ENCODE measurements at places on chromosomes 4 and X. TPM values are rescaled to one million over a fixed set of nuclear protein-coding genes. Genes with fewer than 3 reads are reported as not detected.

Gene HEPH
- 29.1 TPM for polyA plus RNA-seq

Gene GASK1B
- polyA plus RNA-seq = 41.7 TPM

Gene NAT8L
- polyA plus RNA-seq = 62.2 TPM

Gene XAGE1A
- not detected for polyA plus RNA-seq

DNA sequence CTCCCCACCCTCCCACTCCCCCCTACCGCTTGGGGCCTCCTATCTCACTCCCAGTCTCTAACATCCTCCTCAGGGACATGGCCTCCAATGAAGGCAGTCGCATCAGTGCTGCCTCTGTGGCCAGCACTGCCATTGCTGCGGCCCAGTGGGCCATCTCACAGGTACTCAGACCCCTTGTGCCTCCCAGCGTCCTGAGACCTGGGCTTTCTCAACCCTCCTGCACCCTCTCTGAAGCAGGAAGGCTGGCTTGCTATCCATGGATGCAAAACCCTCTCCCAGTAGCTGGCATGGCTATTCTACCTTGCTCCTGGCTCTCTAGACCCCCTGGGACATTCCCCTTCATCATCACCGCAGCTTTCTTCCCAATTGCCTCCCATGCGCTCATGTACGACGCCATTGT lies 13.3 kb upstream of the UBA1 start:
- peaks cover 85% of the 10 kb centered on the region for H3K36me3 ChIP-seq
- no peaks in the 10 kb centered on the region for H3K4me1 ChIP-seq
- H3K4me3 ChIP-seq = no peak overlapping the region
- DNase-seq = no peak

Gene ARHGAP10
- 8.8 TPM for polyA plus RNA-seq

DNA sequence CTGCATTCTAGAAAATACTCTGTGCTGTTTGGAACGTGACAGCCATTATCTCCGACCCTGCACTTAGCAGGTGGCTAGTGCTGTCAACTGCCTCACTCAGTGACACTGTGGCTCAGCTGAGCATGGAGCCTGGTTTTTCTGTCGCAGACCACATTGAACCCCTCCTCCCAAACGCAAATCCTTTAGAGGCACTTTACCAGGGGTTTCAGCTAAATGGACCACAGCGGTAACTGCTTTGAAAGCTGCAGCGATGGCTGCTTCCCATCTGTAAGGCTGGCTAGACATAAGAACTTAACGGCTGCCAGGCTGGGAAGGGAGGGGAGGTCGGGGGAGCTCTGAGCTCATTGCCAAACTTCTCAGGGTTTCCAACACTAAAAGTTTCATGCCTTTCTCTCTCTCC lies 8.1 kb downstream of the SLC34A2 start:
- H3K27ac ChIP-seq = no peak overlapping the region
- H3K4me3 ChIP-seq = no peak overlapping the region
- peaks cover 13% of the 10 kb centered on the region for H3K4me1 ChIP-seq
- no peaks in the 10 kb centered on the region for H3K36me3 ChIP-seq
- H3K27me3 ChIP-seq = peaks cover 2% of the 10 kb centered on the region

- DNase-seq = no peak
- no peaks in the 10 kb centered on the region for H3K4me1 ChIP-seq
- H3K36me3 ChIP-seq = no peaks in the 10 kb centered on the region
- no peaks in the 10 kb centered on the region for H3K27me3 ChIP-seq
Measured at GRCh38 chrX:148416931-148417330, 83.5 kb upstream of the AFF2 start.

Gene TBC1D1
- 59.0 TPM for polyA plus RNA-seq

GRCh38 chrX:23435108-23435507 lies 100.5 kb downstream of the PTCHD1 start:
- DNase-seq = peak; percentile 0
- H3K36me3 ChIP-seq = no peaks in the 10 kb centered on the region
- H3K4me3 ChIP-seq = no peak overlapping the region
- peaks cover 5% of the 10 kb centered on the region for H3K4me1 ChIP-seq
- H3K27ac ChIP-seq = peak overlapping the region; percentile 64

GRCh38 chrX:15366506-15367352 lies 17.5 kb downstream of the VEGFD start:
- no peaks in the 10 kb centered on the region for H3K36me3 ChIP-seq
- no peak for DNase-seq
- H3K4me3 ChIP-seq = no peak overlapping the region
- peaks cover 20% of the 10 kb centered on the region for H3K27me3 ChIP-seq
- H3K27ac ChIP-seq = no peak overlapping the region

- H3K4me1 ChIP-seq = no peaks in the 10 kb centered on the region
- DNase-seq = peak; percentile 24
- H3K27me3 ChIP-seq = no peaks in the 10 kb centered on the region
- H3K4me3 ChIP-seq = no peak overlapping the region
- H3K27ac ChIP-seq = no peak overlapping the region
Measured at GRCh38 chr4:139913398-139913990, 240.5 kb downstream of the MAML3 start.
